ENCODE measurements at places on chromosomes 2 and 18. TPM values are rescaled to one million over a fixed set of nuclear protein-coding genes. Genes with fewer than 3 reads are reported as not detected.

The EVX2 gene
- total RNA-seq = not detected

The PPP1R1C gene
- total RNA-seq = not detected

The SCN9A gene
- total RNA-seq = 14.0 TPM

The SLC9A4 gene
- total RNA-seq = not detected

The TMEM163 gene
- not detected for total RNA-seq

The UGGT1 gene
- total RNA-seq = 120 TPM

The STPG4 gene
- total RNA-seq = not detected

The DBI gene
- total RNA-seq = 47.7 TPM

The MATN3 gene
- total RNA-seq = 1.1 TPM

The HJURP gene
- 1.1 TPM for total RNA-seq

Data from fibroblast of the aortic adventitia (primary cell).